ENCODE measurements at places on chromosomes 6 and 20. TPM values are rescaled to one million over a fixed set of nuclear protein-coding genes. Genes with fewer than 3 reads are reported as not detected.

- no peak for DNase-seq
These were observed 440.0 kb upstream of the HSF2 start for GRCh38 chr6:121959501-121959900.

DNA sequence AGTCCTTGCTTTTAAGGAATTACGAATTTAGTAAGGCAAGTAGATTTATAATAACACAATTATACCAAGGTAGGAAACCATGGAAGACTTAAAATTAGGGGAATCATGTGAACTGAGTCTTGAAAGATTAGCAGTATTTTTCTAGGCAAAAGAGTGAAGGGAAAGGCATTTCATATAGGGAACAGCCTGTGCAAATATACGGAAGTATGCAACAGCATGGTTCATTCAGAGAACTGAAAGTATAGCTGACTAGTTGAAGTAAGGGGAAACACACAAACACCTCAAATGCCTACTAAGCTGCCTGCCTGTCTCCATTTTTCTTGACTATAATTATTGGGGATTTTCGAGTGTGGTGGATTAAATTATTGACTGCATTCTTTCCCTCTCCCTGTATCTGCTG is 39.0 kb upstream of the ECHDC1 start:
- DNase-seq = no peak

DNA sequence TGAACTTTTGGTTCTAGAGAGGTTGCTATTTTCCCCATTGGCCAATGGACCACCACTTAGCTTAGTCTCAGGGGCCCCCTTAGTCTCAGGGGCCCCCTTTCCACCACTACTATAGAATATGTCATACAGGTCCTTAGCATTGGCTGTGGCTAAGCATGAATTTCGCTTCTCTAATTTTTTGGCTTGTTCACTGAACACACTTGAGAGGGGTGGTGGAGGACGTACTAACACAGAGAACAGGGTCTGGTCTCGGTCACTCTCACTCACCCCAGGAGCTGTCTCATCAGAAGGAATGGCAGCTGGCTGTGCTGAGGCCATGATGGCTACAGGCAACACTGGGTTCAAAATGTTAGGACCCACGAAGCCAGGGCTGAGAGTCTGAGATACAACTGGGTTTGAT is 30.3 kb downstream of the ZNF318 start:
- DNase-seq = no peak

- DNase-seq = no peak
These were observed 22.8 kb upstream of the PCMTD2 start for GRCh38 chr20:64232794-64233193.

DNA sequence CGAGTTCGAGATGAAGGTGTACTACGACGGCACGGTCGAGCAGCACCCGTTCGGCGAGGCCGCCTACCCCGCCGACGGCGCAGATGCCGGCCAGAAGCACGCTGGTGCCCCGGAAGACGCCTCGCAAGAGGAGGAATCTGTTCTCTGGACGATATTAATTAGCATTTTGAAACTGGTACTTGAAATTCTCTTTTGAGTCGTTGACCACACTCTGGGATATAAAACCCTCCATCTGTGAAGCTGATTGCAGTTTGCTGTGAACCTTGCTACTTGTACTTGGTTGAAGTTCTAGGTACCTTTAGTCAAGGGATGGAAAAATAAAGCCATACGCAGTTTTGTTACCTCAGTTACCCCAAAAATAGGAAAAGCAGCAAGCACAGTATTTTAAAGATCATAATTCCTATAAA is 917 bp downstream of the C6orf120 start:
- DNase-seq = no peak

- DNase-seq = no peak
These were observed 31.7 kb downstream of the BEND6 start for GRCh38 chr6:56986611-56987010.

- DNase-seq = no peak
These were observed 274.7 kb downstream of the TFAP2A start for GRCh38 chr6:10140136-10140535.

DNA sequence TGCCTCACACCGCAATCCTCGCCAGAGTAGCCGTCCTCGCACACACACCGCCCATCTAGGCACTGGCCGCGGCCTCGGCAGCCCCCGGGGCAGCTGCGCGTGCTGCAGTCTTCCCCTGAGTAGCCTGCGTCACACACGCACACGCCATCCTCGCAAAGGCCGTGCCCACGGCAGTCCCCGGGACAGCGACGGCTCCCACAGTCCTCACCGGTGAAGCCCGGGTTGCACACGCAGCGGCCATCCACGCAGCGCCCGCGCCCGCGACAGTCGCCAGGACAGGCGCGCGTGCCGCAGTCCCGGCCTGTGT is 13.1 kb downstream of the TNXB start:
- no peak for DNase-seq

- no peak for DNase-seq
These were observed 202.0 kb upstream of the RNF24 start for GRCh38 chr20:4217349-4217841.

DNA sequence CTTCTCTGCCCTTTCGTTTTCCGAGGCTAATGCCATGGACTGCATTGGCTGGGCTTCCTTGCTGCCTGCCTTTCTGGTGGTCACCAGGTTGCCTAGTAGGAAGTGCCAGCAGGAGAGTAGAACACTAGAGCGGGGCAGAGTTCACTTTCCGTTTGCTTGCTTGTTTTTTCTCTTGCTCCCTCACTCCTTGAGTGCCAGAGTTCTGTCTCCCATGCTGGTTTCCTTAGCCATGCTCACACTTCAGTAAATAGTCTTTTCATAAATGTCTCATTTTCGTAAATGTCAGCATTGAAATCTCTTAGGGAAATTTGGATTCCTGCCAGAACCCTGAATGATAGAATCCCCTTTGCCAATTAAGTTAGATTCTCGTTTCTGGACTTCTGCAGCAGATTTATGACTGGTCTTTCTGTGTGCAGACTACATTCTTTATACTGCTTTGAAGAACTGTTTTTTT is 63.9 kb downstream of the FAM83B start:
- no peak for DNase-seq

DNA sequence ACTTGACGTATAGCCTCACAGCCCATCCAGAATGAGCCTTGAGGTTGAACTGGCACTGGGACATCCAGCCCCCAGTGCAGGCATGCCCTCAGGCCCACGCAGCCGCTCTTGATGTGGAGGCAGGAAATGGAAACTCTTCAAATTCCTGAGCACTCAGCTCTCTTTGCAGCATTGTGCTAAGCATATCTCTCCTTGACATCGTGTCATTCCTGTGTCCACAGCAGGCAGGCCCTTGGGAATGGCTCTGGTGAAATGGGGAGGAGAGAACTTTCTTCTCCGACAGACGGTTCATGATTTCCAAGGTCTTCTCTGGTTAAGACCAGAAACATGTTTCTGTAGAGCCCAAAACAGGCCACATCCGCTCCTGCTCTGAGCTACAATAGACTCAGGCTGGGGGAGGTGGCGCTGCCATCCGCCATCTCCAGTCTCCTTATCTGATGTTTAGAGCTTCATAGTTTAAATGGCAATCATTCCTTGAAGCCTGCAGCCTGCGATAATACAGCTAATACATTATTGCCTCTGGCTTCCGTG is 248.8 kb downstream of the CDH4 start:
- DNase-seq = no peak

DNA sequence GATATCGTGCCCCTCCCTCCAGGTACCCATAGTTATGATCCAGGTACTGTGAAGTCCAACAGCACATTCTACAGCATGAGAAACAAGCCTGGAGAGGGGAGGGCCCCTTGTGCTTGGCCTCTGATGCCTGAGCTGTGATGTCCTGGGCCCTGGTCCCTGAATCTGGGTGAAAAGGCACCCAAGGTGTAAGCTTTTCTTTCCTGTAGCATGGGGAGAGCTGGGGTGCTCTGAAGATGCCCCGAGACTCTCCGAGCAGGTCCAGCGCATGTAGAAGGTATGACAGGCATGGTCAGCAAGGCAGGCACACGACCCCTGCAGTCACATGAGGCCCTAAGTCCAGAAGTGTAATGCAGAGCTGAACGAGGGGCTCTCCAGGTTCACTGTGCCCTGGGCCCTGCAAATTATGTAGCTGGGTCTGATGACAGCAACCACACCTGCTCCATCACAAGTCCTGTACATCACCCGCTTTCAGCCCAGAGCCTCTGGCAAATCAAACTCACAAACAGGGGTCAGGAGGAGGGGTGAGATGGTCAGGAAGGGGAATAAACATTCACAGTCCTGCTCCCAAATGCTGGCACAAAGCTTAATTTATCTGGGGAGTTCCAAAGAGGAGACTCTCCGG is 1.8 kb upstream of the CTSZ start:
- DNase-seq = no peak

Gene EPPIN
- not detected for total RNA-seq

Gene GJA10
- not detected for total RNA-seq

Gene PTCHD4
- total RNA-seq = 0.19 TPM

Gene SAMD3
- total RNA-seq = 0.88 TPM
